Mononuclear cell (primary cell): ENCODE measurements at places on chromosomes 5 and 9. TPM values are rescaled to one million over a fixed set of nuclear protein-coding genes. Genes with fewer than 3 reads are reported as not detected.

Gene SH3PXD2B
- 0.52 TPM for total RNA-seq

Gene CATSPER3
- total RNA-seq = 0.10 TPM

Gene CDHR2
- 0.10 TPM for total RNA-seq

Gene CAVIN4
- not detected for total RNA-seq

Gene FIBCD1
- total RNA-seq = not detected
